ENCODE measurements at places on chromosomes 3 and 15.

DNA sequence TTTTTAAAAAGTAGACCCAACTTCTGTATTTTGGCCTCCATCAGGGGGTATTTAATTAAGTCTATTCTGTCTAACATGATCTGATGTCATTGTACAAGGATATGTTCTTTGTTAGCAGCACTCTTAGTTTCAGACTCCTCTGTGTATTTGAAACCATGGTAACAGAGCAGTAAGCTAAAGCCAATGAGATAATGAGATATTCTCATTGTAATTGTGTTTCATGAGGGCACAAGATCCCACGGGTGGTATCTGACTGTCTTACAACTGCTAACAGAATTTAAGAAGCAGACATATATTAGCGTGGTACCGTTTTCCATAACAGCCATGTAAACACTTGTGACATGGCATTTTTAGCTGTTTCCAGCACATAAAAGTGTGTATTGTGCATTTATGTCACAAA is 251.2 kb upstream of the VEPH1 start:
- DNase-seq, result no peak

- DNase-seq, result no peak
Observed at GRCh38 chr3:71008350-71008935, 575.1 kb downstream of the FOXP1 start.

DNA sequence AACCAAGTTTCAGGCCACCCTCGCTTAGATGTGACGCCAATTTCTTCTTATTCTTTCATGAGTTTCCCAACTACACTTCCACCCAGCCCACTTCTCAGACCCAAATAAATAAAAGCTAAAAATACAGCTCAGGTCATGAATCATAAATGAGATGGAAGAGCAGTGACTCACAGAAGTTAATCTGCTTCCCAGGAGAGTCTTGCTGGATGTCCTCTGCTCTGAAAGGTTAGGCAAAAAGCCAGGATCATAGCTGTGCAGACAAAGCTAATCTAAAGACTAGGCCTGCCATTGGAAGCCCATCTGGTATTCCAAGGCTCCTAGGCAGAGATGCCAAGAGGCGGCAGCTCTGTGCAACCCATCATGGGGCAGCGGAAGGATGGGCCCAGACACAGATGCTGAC is 24.1 kb downstream of the SHC4 start:
- no peak for DNase-seq

- DNase-seq, result no peak
Observed at GRCh38 chr15:48493084-48493762, 152.3 kb downstream of the FBN1 start.

GRCh38 chr3:194995922-194996321 is 275.0 kb downstream of the XXYLT1 start:
- no peak for DNase-seq

- no peak for DNase-seq
Observed at GRCh38 chr15:55738715-55739114, 4.2 kb downstream of the PRTG start.

DNA sequence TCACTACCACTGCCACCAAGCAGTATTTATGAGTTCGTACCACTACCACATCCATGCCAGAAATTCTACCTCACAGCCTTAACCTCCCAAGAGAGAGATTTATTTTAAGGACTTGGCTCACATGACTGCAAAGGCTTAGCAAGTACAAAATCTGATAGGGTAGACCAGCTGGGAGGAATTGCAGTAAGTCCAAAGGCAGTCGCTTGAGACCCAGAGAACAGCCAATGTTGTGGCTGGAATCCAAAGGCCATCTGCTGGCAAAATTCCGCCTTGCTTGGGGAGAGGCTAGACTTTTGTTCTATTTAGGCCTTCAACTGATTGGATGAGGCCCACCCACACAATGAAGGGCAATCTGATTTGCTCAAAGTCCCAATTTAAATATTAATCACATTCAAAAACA is 101.4 kb upstream of the STT3B start:
- DNase-seq, result no peak

Measured in amygdala (tissue), 56 donors.